HFFc6 (cell line): ENCODE measurements at places on chromosomes 6 and 20.

DNA sequence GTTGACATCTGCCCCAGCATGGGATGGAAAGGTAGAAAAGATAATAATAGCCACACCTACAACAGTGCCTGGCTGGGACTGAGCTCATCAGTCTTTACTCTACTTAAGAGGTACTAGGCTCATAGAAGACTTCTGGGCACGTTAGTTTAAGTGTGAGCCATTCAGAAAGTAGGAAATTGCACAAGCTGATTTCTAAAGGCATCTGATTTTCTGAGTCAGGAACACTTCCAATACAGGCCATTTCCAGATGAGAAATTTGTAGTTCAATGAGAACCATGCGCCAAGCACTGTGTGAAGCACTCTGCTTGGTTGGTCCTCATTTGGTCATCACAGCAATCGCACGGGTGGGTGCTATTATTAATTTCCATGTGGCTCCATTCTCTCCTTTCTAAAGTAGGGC, 42.3 kb downstream of the MOCS1 start:
- no peak for DNase-seq

- no peak for DNase-seq
Observed at GRCh38 chr20:19264191-19264590, 51.7 kb downstream of the SLC24A3 start.

DNA sequence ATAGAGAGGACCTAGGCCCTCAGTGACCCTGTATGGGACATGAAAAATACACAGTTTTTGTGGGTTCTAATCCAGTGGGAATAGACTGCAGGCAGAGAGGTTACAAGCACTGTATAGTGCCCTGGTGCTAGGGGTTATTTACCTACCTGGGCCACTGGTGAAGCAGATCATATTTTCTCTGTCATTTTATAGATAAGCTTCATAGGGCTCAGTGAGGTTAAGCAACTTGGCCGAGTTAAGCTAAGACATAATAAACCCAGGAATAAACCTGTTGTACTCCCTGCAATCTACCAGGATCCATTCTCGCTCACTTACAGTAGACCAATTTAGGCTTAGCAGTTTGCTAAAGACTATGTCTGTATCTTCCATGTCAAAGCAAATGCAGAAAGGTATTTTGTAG, 340.6 kb upstream of the KHDRBS2 start:
- DNase-seq, result no peak

DNA sequence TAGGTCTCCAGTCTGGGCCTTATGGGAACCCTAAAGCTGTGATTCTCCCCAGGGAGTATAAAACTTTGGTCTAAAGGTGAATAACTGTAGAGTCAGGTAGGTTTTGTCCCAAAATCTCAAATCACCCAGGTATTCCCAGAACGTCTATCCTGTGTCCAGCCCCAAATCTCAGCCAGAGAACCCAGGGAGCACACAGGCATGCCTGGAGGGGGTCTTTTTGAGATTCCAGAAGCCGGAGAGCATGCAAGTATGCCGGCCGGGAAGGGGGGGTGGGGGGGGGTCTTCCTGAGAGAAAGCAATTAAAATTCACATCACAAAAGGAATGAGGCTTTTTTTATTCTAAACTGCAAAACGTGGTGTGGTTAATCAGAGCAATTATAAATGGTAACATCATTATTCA, 210.0 kb downstream of the PTPRT start:
- DNase-seq, result no peak

GRCh38 chr6:150237626-150238025, 94.8 kb downstream of the PPP1R14C start:
- no peak for DNase-seq

- DNase-seq, result peak; percentile 35
Observed at GRCh38 chr6:130426066-130426721, 60.4 kb downstream of the TMEM200A start.

DNA sequence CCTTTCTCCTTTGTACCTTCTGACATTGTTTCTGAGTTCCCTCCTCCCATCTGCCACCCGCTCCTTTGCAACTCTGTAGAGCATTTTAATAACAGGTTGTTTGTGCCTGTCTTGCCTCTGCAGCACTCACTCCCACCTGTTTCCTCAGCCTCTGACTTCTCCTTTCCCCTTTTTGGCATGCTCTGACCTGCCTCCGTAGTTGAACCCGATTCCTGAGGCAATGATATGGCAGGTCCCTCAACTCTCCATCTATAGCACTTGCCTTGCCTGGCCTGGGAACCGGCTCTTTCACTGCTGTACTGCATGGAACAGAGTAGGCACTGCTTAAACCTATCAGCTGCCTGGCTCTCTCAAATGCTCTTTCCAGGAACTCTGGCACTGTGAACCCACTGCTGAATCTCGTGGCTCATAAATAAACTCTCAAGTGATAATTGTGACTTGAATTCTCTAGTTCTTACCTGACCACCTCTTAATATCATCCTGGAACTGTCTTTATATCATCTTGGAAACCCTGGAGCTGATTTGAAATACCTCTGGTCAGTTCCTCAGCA, 50.3 kb downstream of the UTRN start:
- no peak for DNase-seq

GRCh38 chr6:152984513-152984872, 1.7 kb upstream of the FBXO5 start:
- no peak for DNase-seq

DNA sequence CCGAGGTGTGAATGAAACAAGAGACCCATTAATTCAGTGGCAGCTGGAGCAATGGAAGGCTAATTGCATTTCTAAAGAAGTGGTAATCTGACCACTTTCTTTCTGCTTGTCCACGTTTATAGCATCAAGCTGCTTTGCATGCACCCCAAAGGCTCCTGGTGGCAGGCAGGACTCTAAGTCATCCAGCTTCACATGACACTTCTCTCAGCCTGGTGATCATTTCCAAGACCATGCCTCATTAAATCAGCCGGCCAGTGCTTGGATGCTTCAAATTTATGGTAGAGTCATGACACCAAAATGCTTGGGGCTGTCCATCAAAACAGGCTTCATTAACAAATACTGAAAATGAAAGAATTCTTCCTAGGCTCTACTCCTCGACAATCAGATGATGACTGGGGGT, 614.9 kb downstream of the DOK5 start:
- DNase-seq, result no peak

GRCh38 chr6:127886603-127887002, 14.3 kb downstream of the THEMIS start:
- no peak for DNase-seq

GRCh38 chr6:20439558-20439957, 37.9 kb downstream of the E2F3 start:
- no peak for DNase-seq

DNA sequence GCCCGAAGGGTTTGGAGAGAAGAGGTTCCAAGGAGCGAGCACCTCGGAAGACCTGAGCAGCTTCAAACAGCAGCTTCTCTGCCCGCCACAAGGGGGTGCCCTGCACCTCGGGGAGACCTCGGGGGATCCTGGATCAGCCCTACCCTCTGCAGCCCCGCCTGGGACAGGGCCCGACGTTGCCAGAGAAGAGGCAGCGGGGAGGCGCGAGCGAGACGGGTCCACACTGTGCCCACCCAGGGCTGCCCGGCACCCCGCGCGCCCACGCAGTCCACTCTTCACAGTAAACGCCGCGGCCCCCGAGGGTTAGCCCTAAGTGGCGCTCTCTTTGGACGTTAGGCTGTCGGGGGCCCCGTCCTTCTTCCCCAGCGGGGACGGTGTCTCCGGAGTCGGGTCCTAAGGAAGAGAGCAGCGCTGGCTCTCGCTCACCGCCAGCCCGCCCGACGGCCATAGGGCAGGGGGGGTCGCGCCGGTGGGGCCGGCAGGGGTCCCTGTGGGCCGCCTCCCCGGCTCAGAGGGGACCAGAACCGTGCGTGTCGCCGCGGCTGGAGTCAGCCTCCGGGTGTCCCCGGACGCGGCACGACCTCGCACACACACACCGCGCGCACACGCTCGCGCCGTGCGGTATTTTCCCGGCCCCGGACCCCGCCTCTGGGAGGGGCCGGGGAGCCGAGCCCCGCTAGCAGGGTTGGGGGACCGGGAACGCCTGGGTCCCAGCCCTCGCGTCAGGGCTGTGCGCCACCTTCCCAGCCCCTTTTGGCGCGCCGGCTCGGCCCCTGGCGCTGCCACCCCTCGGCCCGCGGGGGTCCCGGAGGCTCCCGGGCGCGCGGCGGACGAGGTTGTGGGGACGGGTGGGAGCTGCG, 929 bp downstream of the CDH22 start:
- DNase-seq, result peak; percentile 8

- DNase-seq, result no peak
Observed at GRCh38 chr20:1827974-1828785, 67.0 kb upstream of the SIRPA start.

DNA sequence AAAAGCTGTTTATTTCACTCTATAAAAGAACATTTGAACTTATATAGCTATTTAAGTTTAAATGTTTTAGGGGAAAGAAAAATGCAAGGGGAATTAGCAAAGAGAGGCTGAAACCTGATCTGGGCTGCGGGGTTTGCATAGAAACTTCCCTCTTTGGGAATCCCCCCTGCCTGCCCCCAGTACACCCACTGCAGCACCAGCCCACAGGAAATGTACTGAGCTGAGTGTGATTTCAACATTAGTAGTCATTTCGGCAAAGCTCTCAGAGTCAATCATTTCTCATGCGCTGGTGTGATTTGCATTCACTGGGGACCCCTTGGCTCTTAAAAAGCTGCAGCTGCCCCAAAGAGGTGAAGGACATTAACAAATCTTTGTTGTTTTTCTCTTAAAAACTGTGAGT, 859.4 kb downstream of the MAFB start:
- no peak for DNase-seq

DNA sequence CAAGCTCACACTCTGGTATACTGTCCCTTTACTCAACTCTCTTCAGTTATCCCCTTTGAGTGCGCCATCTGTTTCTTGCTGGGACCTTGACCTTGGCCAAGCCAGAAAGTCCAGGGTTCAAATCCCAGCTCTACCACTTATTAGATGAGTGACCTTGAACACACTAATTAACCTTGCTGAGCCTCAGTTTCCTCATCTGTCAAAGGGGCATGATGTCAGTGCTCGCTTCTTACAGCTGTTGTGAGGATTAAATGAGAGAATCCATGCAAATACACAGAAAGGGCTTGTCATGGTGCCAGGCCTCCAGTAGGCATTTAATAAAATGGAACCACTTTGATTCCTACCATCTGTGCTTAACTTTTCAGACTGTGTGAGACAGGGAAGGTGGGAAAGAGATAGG, 34.3 kb downstream of the C6orf132 start:
- no peak for DNase-seq

- DNase-seq, result no peak
Observed at GRCh38 chr6:21537637-21538036, 55.9 kb upstream of the SOX4 start.

GRCh38 chr20:19699180-19699971, 58.7 kb upstream of the RIN2 start:
- DNase-seq, result peak; percentile 81

GRCh38 chr6:15663130-15663871, 473 bp upstream of the DTNBP1 start:
- no peak for DNase-seq

DNA sequence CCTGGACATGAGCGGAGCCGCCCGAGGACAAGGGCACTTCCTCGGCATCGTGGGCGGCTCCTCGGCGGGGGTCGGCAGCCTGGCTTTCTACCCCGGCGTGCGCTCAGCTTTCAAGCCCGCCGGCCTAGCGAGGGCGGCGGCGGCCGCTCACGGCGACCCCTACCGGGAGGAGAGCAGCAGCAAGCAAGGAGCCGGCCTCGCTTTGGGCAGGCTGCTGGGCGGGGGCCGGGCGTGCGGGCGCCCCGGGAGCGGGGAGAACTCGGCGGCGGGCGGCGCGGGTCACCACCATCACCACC, 6.7 kb downstream of the PRDM13 start:
- DNase-seq, result no peak

DNA sequence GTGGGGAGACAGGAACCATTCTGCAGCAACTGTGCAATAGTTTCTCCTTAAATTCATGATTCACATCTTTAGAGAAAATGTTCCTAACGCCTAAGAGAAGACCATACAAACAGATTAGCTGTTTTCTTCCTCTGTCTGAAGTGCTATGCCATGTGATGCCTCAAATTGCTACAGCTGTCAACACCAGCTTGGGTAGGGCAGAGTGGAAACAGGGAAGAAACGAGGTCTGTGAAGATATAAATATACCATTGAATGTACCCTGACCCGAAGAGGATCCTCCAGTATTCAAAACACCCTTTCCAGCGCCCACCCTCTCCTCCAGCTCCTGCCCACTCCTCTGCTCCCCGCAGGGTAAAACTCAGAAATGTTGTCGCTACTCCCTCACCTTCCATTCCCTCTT, 40.3 kb upstream of the PRND start:
- no peak for DNase-seq
